Hematopoietic multipotent progenitor cell treated with erythropoietin and hydrocortisone succinate and interleukin-3 and kit ligand, for 17 days (in vitro differentiated cells): ENCODE measurements at places on chromosomes 7 and 10.

- no peak for DNase-seq
Measured at GRCh38 chr7:69172357-69173077, 425.8 kb upstream of the AUTS2 start.

DNA sequence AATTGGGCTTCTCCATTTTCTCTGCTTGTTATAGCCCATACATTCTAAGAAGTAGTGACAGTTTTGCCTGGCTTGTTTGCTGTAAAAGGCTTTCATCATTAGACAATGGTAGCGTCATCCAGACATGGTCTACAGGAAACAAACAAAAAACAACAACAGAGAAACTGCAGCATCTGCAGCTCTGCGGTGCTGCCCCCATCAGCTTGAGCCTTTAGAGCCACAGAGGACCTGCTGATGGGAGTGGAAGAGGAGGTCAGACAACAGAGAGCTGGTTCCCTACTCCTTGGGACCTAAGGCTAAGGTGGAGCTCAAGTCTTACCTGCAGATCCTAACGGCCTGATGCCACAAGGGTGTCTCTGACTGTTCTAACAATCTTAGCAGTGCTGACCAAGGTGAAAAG, 3.1 kb downstream of the INA start:
- DNase-seq: no peak

DNA sequence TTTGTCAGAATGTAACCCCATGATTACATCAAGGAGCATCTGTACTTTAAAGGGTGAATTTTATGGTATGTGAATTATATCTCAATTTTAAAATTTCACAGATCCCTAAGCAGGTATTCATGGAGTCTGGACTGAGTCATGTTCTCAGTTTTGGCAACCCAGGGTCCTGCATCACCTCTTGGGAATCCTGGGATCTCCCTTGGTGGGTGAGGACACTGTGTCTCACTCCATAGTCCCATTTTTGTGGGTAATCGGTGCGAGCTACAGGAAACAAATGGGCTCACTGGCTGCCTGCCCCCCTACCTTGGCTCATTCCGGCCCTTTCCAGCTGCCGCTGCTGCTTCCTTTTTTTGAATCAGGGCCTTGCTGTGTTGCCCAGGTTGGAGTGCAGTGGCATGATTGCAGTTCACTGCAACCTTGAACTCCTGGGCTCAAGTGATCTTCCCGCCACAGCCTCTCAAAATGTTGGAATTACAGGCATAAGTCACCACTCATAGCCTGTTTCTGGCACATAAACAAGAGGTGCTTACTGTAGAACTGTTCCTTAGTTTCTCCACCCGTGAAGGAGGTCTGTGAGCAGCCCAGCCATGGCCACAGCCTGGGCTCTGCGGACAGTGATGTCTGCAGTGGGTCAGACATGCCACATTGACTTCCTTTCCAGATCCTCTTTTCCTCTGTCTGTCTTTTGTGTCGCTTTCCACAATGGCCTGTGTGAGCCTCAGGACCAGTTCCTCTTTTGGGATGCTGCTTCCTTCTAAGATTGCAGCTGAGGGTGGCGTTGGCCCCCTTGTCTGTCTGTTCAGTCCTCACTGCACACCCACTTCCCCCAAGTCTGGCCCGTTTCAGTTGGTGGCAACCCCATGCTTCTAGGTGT, 14.5 kb downstream of the PALD1 start:
- DNase-seq: no peak

DNA sequence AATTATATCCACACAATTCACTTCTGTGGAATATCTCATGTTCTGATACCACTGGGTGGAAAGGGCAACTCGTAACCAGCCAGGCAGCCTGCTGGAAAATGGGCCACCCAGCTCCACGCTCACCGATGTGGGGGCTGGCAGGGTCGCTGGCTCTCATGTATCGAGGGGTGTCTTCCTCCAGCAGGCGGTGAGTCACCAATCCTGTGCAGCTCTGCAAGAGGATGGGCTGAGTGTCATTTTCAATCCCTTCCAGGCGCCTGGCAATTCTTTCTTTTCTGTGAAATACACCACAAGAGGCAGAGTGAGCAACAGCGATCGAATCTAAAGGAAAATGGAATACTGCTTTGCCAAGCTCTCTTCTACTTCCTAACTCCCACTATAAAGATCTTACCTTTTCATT, 80.1 kb downstream of the SVIL start:
- no peak for DNase-seq

DNA sequence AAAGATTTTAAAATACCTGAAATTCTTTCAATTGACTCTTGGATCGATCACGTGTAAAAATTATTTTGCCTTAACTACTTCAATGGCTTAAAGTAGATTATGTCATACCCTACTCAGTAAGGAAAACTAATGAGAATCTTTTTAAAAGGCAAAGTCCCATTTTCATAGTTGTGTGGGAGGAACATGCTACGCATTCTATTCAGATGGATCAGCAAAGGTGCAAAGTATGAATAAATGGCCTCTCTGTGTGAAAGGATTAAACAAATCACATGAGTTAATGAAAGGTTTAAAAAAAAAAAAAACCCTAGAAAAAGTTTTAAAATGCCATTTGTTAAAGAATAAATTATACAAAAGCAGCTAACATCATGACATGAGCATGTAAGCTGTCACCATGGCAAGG, 77.1 kb downstream of the ENO4 start:
- DNase-seq: no peak
